Esophagus muscularis mucosa (tissue), 4 donors: ENCODE measurements at places on chromosomes 13 and 19. TPM values are rescaled to one million over a fixed set of nuclear protein-coding genes. Genes with fewer than 3 reads are reported as not detected.

The TEX29 gene
- total RNA-seq, result not detected

The KIR3DL2 gene
- total RNA-seq, result not detected

The KLK15 gene
- total RNA-seq, result not detected

The S1PR4 gene
- 2.6 TPM for total RNA-seq

DNA sequence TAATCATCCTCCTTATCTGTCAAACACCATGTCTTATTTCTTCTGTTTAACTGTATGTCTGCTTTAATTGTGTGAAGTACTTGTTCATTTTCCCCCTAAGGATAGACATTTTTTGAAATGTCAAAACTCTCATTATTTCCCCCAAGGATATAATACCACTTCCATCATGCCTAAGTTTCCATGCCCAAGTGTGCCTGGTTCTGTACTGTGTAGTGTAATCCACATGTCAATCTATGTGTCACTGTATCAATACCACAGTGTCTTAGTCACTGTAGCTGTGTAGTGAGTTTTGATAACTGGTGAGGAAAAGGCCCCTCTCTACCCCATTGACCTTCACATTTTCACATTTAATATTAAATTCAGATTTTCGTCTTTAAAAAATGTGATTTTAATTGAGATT is 1265.5 kb downstream of the PCDH9 start:
- DNase-seq, result no peak

DNA sequence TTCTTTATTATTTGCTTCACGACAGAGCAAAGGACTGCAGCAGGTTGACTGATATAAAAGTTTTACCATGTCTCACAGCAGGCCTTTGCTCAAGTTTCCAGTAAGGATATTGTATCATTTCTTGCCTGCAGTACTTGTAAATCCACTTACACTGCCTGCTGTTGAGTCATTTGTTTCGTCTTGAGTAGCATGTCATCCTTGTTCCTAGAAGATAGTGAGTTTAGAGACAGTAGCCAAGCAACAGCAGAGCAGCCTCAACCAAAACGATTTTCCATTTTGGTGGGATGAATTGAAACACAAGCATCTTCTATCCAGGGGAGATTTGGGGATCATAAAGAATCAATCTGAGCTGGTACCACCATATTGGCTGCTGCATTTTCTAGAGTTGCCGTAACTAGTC is 24.0 kb upstream of the ALOX5AP start:
- no peak for DNase-seq

DNA sequence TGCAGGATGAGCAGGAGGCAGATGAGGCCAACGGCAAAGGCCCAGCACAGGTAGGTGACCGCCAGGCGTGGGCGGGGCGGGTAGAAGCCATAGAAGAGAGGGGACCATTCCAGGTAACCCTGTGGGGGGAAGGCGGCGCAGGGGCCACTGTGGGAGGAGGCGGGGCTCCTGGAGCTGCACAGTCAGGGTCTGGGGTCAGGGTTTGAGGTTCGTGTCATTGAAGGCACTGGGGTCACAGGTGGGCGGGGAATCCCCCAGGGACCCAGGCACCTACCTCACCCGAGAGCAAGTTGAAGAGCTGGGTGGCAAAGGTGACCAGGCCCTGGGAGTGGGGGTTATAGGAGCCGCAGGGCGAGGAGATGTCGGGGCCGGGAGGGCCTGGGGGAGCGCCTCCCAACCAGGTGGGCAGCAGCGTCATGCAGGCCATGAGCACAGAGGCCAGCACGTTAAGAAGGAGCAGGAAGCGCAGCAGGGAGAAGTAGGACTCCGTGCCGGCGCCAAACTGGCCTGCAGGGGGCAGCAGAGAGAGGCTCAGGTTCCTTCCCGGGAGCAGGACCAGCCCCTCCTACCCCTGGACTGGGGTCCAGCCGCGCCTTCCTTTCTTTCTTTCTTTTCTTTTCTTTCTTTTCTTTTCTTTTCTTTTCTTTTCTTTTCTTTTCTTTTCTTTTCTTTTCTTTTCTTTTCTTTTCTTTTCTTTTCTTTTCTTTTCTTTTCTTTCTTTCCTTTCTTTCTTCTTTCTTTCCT is 4.6 kb downstream of the TMC4 start:
- peak; percentile 97 for DNase-seq

GRCh38 chr19:6060600-6061375 is 49.5 kb downstream of the RFX2 start:
- peak; percentile 91 for DNase-seq

- DNase-seq, result no peak
Observed at GRCh38 chr19:34454685-34455084, 26.5 kb downstream of the UBA2 start.
